HCT116 (cell line): ENCODE measurements at places on chromosomes 2 and 18.

GRCh38 chr2:64487256-64488049 is 33.5 kb downstream of the LGALSL start:
- DNase-seq = no peak

- no peak for DNase-seq
These were observed 73.0 kb downstream of the COMMD1 start for GRCh38 chr2:61978522-61978921.

- no peak for DNase-seq
These were observed 142.1 kb downstream of the CDCA7 start for GRCh38 chr2:173496746-173497145.

GRCh38 chr18:11665587-11665986 is 23.5 kb upstream of the GNAL start:
- no peak for DNase-seq

- DNase-seq = no peak
These were observed 38.4 kb downstream of the CYP26B1 start for GRCh38 chr2:72109291-72109690.
